ENCODE measurements at places on chromosomes 6 and 20.

DNA sequence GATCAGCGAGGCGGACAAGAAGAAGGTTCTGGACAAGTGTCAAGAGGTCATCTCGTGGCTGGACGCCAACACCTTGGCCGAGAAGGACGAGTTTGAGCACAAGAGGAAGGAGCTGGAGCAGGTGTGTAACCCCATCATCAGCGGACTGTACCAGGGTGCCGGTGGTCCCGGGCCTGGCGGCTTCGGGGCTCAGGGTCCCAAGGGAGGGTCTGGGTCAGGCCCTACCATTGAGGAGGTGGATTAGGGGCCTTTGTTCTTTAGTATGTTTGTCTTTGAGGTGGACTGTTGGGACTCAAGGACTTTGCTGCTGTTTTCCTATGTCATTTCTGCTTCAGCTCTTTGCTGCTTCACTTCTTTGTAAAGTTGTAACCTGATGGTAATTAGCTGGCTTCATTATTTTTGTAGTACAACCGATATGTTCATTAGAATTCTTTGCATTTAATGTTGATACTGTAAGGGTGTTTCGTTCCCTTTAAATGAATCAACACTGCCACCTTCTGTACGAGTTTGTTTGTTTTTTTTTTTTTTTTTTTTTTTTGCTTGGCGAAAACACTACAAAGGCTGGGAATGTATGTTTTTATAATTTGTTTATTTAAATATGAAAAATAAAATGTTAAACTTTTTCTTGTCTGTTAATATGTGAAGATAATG lies 2.2 kb downstream of the HSPA1B start:
- no peak for DNase-seq
- H3K4me3 ChIP-seq: peak overlapping the region; percentile 62
- H3K4me1 ChIP-seq: no peaks in the 10 kb centered on the region
- peak overlapping the region; percentile 90 for H3K27ac ChIP-seq
- no peaks in the 10 kb centered on the region for H3K36me3 ChIP-seq
- H3K27me3 ChIP-seq: no peaks in the 10 kb centered on the region

GRCh38 chr6:149457316-149457884 lies 27.4 kb downstream of the ZC3H12D start:
- peaks cover 9% of the 10 kb centered on the region for H3K4me1 ChIP-seq
- H3K36me3 ChIP-seq: no peaks in the 10 kb centered on the region
- H3K4me3 ChIP-seq: no peak overlapping the region

DNA sequence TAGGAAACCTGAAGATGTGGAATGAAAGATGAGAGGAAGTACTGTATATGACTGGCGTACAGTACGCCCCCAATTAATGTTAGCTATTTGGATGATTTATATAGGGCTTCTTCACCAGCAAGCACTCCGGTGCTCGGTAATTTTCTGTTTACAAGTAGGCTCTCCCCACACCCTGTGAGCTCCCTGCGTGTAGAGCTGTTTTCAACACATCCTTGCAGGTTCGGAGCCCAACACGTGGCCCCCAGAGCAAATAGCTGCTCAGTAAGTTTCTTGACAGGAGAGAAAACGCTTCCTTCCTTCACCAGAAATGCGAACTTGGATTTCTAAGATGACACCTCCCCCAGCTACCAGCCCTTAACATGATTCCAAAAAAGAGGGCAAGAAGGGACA lies 1.2 kb upstream of the RAB22A start:
- no peak overlapping the region for H3K27ac ChIP-seq
- no peaks in the 10 kb centered on the region for H3K36me3 ChIP-seq
- H3K27me3 ChIP-seq: no peaks in the 10 kb centered on the region
- H3K4me1 ChIP-seq: no peaks in the 10 kb centered on the region
- no peak for DNase-seq

DNA sequence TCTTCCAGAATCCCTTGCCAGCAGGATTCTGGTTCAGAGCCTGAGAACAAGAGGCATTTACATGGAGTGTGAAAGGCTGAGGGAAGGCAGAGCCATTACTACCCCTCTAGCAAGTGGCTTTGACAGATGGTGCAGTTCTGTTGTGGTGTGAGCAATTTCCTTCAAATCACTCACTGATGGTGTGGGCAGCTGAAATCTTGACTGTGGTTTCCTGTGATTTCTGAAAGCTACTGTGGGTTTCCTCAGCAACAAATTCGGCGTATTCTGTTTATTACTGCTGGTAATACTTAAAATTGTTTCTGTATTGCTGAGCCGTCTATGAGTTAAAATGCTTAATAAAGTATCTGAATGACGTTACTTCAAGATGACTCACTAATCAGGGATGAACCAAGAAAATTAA lies 181.5 kb upstream of the TCF21 start:
- no peaks in the 10 kb centered on the region for H3K27me3 ChIP-seq
- no peaks in the 10 kb centered on the region for H3K36me3 ChIP-seq
- no peak overlapping the region for H3K27ac ChIP-seq
- H3K4me3 ChIP-seq: no peak overlapping the region
- H3K4me1 ChIP-seq: no peaks in the 10 kb centered on the region

DNA sequence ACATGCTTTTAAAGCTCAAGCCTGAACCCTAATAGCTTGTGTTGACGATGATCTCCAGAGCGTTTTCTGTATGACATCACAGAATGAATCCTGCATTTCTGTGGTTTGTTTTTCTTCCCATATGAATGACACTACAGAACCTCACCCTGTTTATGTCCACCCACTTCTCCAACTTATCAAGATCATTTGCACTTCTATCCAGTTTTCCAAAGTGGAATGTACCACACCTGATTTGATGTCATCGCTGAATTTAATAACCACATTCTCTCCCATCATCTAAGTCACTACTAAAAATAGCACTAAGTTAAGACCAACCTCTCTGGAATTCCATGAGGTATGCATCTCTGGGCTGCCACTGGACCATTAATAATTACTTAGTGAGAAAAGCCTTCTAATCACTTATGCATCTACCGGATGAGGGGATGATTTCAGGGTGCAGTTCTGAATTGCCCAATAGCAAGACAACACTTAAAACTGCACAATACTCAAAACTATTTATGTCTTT lies 33.3 kb upstream of the CITED2 start:
- DNase-seq: no peak
- no peaks in the 10 kb centered on the region for H3K27me3 ChIP-seq
- H3K36me3 ChIP-seq: no peaks in the 10 kb centered on the region
- H3K4me1 ChIP-seq: no peaks in the 10 kb centered on the region

GRCh38 chr6:46719099-46719498 lies 16.1 kb downstream of the PLA2G7 start:
- H3K36me3 ChIP-seq: no peaks in the 10 kb centered on the region
- no peak overlapping the region for H3K27ac ChIP-seq

- H3K27me3 ChIP-seq: no peaks in the 10 kb centered on the region
- no peak for DNase-seq
- no peak overlapping the region for H3K4me3 ChIP-seq
- no peak overlapping the region for H3K27ac ChIP-seq
- H3K36me3 ChIP-seq: no peaks in the 10 kb centered on the region
Measured at GRCh38 chr6:90982051-90982450, 395.2 kb upstream of the MAP3K7 start.

- no peaks in the 10 kb centered on the region for H3K36me3 ChIP-seq
- H3K4me3 ChIP-seq: no peak overlapping the region
- H3K27me3 ChIP-seq: no peaks in the 10 kb centered on the region
Measured at GRCh38 chr20:48600470-48600945, 227.3 kb downstream of the PREX1 start.

DNA sequence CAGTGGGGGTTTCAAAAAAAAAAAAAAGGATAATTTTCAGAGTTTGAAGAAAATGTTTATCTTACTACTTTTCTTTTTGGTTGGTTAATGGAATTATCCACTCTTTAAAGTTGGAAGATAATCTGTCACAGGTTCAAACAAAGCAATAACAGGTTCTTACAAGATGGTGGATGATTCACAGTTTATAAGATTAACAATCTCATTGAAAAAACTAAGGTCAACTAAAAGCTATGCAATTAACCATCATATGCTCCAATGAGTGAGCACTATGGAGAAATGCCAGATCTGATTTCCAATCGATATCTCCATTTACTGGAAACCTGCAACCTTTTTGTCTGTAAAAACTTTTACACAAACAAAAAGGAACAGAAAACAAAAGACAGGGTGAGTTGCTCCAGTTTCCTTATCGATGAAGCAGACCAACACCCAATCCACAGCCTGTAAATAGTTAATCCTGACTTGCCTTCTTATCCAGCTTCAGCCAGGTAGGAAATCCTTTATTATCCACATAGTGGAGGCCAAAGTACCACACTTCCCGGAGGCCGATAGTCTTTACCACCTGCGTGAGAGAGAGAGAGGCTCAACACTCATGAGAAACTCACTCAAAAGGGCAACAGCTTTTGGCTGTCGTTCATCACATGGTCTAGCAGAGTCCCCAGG lies 32.4 kb downstream of the EZR start:
- DNase-seq: no peak
- H3K36me3 ChIP-seq: peaks cover 68% of the 10 kb centered on the region
- no peaks in the 10 kb centered on the region for H3K27me3 ChIP-seq
- no peak overlapping the region for H3K4me3 ChIP-seq

- DNase-seq: no peak
- no peaks in the 10 kb centered on the region for H3K27me3 ChIP-seq
- H3K36me3 ChIP-seq: no peaks in the 10 kb centered on the region
- H3K27ac ChIP-seq: no peak overlapping the region
- no peak overlapping the region for H3K4me3 ChIP-seq
Measured at GRCh38 chr6:141195251-141195832, 937.4 kb upstream of the GJE1 start.

DNA sequence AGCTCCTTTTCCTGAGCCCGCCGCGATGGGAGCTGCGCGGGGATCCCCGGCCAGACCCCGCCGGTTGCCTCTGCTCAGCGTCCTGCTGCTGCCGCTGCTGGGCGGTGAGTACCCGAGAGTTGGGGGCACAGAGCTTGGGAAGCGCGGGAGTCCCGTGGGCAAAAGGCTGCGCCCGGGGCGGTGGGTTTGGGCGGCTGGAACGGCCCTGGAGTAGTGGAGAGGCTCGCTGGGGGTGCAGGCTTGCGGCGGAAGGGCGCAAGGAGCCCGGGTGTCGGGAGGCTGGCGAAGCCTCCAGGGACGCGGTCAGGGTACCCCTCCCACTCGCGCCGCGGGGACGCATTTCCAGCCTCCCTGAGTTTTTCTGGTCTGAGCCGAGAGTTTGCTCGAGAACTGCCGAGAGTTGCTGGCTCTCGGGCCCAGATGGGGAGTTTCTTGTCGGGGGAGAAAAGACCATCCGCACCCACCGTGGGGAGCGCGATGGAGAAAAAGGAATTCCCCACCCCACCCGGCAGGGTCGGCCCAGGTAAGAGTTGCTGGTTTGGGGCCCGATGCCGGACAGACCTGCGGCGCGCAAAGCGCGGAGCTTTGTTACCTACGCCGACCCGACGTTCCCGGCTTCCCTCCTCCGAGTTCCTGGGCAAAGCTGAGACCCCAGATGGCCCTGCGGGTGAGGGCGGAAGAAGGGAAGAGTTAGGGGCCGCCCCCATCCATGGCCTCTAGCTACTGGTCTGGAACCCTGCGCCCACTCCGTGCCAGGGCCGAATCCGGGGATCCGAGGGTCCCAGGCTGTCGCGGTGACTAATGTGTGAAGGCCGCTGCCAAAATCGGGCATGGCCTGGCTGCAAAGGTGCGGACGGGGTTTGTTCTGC lies 584 bp downstream of the PTK7 start:
- peaks cover 2% of the 10 kb centered on the region for H3K4me1 ChIP-seq
- no peak for DNase-seq
- H3K27me3 ChIP-seq: no peaks in the 10 kb centered on the region
- H3K27ac ChIP-seq: no peak overlapping the region
- no peaks in the 10 kb centered on the region for H3K36me3 ChIP-seq

DNA sequence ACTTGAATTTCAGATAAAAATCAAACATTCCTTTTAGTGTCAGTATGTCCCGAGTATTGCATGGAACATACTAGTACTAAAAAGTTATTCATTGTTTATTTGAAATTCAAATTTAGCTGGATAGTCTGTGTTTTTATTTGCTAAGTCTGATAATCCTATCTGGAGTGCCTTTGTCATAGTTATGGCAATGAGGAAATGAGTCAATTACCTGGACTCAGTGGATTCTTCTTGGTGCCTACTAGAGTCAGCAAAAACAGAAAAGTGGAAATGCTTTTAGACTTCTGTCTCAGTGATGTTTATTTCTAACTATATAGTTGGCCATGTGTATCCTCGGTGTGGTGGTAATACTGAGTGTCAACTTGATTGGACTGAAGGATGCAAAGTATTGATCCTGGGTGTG lies 121.3 kb upstream of the EEF1E1 start:
- DNase-seq: no peak
- H3K27me3 ChIP-seq: no peaks in the 10 kb centered on the region
- H3K4me1 ChIP-seq: no peaks in the 10 kb centered on the region
- H3K36me3 ChIP-seq: no peaks in the 10 kb centered on the region
- H3K27ac ChIP-seq: no peak overlapping the region

DNA sequence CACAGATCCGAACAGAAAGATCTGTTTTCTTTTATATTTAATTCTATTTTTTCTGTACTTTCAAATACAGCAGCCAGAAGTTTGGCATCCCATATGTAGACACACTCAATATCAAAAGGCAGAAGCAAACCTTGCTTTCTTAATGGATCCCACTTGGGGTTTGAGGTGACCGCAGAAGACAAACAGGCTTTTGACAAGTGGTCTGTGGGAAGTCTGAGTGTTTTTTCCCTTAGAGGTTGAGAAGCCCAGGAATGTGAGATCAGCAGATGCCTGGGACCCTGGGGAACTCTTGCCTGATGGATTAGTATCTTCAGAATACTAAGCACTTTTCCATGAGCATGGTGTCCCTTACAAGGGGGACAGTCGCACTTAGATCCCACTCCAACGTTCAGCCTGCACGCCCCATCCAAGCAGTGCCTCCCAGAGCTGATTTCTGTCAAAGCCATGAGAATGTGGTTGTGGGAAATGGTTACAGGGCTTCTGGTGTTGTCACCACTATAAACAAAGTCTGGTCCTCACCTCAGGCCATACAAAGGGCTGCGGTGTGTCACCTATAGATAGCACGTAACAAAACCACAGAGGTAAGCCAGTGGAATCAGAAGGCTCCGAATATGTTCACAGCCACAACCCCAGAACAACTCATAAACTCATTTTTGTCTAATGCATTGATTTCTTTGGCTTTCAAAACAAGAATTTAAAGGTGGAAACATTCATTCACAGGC lies 12.7 kb downstream of the IL17F start:
- no peaks in the 10 kb centered on the region for H3K4me1 ChIP-seq
- H3K4me3 ChIP-seq: no peak overlapping the region
- no peak overlapping the region for H3K27ac ChIP-seq
- H3K36me3 ChIP-seq: no peaks in the 10 kb centered on the region
- no peak for DNase-seq

GRCh38 chr20:58147628-58148370 lies 80.7 kb downstream of the ANKRD60 start:
- no peak overlapping the region for H3K27ac ChIP-seq
- no peaks in the 10 kb centered on the region for H3K27me3 ChIP-seq
- H3K4me1 ChIP-seq: no peaks in the 10 kb centered on the region
- H3K4me3 ChIP-seq: no peak overlapping the region
